ENCODE measurements at places on chromosomes 2 and 18.

GRCh38 chr2:145305889-145306288 is 786.0 kb upstream of the ZEB2 start:
- no peak for DNase-seq

DNA sequence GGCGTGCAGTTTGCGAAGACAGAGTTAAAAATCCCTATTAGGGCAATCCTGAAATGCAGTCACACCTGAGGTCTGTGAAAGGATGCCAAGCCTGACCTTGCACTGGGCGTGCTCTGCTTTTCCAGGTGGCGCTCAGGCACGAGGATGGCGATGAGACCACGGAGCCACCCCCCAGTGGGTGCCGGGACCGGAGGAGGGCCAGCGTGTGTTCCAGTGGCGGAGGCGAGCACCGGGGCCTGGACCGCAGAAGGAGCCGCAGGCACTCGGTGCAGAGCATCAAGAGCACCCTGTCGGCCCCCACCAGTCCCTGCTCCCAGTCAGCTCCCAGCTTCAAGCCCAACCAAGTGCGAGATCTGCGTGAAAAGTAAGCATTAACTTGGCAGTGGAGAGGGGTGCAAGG is 203.4 kb downstream of the TPGS2 start:
- no peak for DNase-seq

GRCh38 chr2:215797676-215798075 is 215.7 kb downstream of the MREG start:
- DNase-seq = no peak

DNA sequence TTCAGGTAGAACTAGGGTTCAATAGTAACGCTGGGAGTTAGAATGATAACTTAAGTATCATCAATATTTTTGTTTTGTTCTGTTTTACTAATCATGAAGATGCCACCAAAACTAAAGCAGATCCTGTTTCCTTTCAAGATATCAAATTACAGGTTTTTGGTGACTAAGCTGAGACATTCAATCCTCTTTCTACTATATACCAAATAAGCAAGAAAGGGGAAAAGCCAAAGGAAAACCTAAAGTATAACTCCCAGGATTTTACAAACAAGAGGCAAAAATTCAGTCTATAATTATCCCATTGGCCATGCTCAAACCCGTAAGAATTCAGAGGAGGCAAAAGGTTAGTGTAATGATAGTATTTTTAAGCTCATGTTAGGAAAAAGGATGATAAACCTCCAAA is 175.2 kb upstream of the CCDC150 start:
- no peak for DNase-seq

GRCh38 chr2:202102425-202103000 is 29.5 kb downstream of the KIAA2012 start:
- no peak for DNase-seq

- DNase-seq = no peak
These were observed 747.0 kb downstream of the BCL11A start for GRCh38 chr2:59806486-59806885.

DNA sequence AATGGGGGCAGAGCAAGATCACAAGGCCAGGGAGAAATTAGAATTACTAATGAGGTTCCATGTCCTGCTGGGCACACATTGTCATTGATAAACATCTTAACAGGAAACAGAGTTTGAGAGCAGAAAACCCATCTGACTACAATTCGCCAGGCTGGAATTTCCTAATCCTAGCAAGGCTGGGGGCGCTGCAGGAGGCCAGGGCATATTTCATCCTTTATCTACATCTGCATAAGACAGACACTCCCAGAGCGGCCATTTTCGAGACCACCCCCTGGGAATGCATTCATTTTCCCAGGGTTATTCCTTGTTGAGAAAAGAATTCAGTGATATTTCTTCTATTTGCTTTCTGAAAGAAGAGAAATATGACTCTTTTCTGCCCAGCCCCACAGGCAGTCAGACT is 152.7 kb downstream of the SUCLG1 start:
- no peak for DNase-seq

DNA sequence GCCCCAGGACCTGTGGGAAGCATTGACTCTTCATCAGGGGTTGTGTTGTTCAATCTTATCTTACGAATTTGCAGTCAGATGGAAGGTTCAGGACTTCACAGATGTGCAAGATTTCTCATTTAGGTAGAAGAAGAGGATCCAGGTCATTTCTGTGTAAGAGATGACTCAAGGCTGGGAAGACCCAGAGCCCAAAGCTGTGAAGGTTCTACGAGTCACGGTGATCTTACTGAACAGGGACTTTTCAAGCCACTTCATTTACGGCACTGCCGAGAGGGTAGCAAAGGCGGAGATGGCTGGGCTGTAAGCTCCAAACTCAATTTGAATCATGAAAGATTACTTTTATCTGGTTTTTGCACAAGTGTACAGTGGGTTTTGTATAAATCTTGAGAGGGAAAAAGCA is 228.0 kb upstream of the MEX3C start:
- DNase-seq = no peak

DNA sequence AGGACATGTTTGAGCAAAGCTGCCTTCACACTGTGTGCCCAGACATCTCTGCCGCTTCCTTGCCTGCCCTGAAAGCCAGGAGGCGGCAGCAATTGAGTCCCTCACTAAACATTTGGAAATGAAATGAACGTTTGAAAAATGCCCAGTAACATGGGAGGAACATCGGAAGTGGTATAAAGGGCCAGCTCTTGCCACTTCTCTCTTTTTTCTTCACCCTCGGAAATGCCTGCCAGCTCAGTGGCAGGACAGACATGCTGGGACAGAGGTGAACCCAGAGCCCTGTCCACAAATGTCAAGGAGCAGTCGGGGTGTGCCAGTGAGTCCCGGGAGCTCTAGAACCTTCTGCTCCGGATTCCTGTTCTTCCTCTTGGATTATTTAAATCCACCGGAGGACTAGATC is 46.1 kb downstream of the TPGS2 start:
- DNase-seq = no peak

DNA sequence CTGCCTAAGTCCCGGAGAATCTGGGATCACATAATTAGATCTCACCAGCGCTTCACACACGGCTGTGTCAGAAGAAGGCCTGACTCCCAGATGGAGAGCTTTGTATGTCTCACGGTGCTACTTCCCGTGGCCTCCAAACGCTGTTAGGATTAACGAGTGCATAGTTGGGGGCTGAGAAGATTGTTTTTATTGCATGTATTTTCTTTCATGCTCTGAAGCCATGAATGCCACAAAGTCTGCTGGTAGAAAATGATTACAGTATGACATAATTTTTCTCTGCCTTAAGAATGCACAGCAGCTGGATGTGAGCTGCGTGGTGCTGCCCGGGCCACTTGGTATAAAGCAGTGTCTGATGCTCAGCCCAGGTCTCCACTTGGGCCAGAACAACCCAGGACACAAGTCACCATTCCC is 166.5 kb downstream of the SEPTIN10 start:
- DNase-seq = no peak

- DNase-seq = no peak
These were observed 132.2 kb downstream of the TSN start for GRCh38 chr2:121887513-121888188.

- DNase-seq = no peak
These were observed 260.4 kb upstream of the SIX3 start for GRCh38 chr2:44680983-44681531.

GRCh38 chr2:10395893-10396292 is 52.2 kb downstream of the ODC1 start:
- no peak for DNase-seq

- peak; percentile 84 for DNase-seq
These were observed 7.5 kb downstream of the SERTAD2 start for GRCh38 chr2:64646007-64646880.

DNA sequence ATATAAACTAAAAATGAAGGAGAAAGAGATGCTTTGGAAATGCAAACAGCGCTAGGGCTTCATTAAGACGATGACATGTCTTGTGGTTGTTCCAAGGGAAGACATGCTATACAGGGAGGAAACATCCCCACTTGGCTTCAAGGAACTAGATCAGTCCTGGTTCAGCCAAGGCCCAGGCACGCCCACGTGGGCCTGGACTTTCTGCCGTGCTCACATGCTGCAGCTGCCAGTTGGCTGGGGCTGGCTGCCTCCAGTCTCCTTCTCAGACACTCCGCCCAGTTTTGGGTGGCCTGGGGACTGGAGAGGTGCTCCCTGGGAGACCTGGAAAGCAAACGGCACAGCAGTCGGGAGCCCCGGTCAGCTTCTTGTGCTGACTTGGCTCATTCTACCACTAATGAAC is 109.6 kb downstream of the GLI2 start:
- no peak for DNase-seq

DNA sequence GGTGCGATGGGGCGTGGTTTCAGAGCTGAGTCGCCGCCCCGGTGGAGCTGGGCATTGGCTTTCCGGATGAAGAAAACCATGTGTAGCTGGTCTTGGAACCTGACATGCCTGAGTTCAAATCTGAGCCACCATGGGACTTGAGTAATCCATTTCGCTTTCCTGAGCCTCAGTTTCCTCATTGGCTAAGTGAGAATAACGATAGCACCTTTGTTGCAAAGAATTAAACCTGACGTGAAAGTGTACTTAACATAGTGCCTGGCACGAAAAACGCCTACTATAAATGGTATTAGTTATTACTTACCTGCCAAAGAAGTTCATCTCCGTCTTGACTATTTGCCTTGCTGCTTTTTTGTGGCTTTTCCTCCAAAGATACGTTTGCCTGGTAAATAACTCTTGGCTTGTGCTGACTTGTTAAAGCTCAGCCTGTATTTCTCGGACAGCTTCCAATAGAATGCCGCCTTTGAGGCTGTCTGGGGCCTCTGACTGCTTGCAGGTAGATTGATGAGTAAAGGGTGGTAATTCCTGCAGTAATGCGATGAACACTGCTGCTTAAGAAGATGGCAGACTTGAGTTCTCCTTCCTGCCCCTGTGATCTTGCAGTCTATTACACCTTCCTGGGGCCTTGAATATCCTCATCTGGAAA is 1.3 kb downstream of the CDCA7 start:
- DNase-seq = no peak

- DNase-seq = no peak
These were observed 124.9 kb downstream of the XIRP2 start for GRCh38 chr2:167013227-167013626.

DNA sequence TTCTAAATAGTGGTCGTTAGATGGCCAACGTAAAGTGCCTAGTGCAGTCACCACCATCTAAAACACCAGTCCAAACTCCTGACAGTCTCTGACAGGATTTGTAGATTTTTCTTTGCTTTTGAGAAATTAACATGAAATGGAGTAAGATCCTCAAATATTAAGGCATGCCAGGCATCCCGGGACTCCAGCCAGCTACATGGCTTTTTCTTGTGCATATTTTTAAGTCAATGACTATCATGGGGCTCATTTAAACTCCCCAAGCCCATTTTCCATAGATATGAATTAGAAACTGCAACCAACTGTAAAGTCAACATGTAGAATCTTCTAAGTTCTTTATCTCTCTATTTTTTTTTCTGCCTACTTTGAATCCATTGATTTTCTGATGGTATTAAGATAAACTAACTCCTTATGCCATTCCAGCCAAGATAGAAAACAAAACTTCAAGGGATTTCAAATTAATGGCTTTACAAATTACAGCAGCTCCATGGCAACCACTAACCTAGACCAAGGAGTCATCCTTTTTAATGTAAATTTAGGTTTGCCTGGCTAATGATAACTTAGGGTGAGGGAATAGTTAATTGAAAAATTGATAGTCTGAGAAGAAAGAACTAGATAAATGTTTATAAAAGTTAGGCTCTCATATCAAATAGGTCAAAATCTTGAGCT is 764.1 kb upstream of the NXPH2 start:
- DNase-seq = no peak

DNA sequence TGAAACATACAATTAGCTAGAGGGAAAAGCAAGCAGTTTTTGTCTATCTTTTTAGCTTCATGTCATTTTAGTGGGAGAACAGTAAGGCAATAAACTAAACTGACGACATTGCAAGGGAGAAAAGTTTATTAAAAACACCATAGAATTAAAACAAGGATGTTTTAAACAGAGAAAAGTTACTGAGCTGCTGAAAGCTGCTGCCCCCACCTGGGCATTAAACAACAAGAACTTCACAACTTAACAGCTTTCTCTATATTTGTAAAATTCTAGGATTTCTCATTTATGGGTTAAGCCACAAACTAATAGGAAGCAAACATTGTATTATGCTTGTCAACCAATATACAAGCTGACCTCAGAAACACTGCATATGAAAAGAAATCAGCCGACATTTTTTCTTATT is 289.2 kb downstream of the ERBB4 start:
- no peak for DNase-seq

DNA sequence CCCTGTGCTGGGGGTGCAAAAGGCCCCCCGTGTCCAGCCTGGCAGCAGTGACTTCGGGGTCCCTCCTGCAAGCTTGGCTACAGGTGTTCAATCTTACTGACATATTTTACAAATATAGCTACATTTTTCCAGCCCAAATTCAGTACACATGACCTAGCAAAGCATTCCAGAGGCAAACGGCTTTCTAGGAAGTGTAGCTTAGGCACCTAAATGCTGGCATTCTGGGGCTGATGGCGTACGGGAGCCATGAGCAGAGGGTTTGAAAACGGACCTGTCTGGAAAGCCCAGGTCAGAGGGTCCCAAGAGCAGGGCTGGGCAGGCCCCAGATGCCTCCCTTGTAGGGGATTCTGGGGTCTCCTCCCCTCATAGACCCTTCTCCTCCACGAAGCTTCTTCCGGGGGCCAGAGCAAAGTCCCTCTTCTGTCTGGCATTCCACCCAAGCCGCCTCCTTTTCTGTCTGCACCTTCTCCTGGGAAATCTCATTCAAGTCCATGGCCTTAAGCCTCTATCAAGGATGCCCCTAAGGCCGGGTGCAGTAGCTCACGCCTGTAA is 63.3 kb upstream of the ASAP2 start:
- no peak for DNase-seq

DNA sequence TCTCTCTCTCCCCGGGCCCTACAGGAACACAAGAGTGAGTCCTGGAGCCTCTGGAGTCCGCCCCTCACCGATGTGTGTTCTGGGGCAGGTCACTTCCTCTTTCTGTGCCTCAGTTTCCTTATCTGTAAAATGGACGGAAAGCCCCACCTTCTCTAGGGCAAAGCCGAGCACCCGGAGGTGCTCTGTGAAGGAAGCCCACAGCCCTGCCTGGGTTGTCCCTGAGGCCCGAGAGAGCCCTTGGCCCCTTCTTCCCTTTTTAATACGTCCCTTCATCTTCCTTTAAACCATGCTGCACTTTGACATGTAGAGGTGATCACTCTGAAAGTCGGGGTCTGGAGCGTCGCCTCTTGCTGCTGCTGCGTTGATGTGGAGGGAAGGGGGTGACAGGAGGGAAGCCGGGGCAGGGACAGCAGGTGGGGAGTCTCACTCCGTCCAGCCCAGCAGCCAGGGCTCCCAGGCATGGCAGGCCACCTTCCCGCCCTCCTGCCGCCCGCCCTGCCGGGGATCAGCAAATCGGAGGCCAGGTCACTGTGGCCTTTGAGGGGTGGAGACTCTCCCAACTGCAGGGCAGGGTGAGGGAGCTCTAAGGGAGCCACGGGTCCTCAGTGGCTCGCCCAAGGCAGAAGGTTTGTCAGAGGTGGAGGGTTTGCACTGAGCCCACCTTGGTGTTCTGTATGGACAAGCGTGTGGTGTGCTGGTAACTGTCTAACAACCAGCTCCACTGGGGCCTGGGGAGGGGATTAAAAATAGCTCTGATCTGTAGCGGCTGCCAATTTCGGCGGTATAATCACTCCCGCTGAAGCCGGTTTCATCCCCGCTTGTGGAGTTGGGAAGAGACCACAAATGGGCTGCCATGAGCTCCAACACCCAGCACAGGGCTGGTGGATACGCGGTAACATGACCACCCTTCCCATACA is 135.9 kb upstream of the ID2 start:
- DNase-seq = no peak

GRCh38 chr2:106991866-106992265 is 105.9 kb upstream of the ST6GAL2 start:
- no peak for DNase-seq

GRCh38 chr2:127810156-127810618 is 784 bp downstream of the WDR33 start:
- no peak for DNase-seq

All from globus pallidus (tissue), 1 donor.